ENCODE measurements at places on chromosomes 4 and X. TPM values are rescaled to one million over a fixed set of nuclear protein-coding genes. Genes with fewer than 3 reads are reported as not detected.

DNA sequence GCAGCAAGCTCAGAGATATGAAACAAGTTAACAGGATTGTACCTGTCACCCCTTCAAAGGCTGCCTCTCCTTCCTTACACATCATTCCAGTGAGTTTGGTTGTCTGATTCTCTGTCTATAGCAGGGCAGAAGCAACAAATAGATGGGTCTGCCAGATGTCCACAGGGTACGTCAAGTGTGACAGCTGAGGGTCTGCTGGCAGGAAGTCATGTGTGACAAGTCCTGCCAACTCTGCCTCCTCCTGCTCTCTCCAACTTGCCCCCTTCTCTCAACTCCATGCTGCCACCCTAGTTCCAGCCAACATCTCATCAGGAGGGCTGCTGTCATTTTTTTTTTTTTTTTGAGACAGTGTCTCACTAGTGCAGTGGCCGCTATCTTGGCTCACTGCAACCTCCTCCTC, 109.2 kb downstream of the NSUN7 start:
- DNase-seq = no peak

GRCh38 chrX:39855748-39856129, 242.0 kb downstream of the BCOR start:
- no peak for DNase-seq

DNA sequence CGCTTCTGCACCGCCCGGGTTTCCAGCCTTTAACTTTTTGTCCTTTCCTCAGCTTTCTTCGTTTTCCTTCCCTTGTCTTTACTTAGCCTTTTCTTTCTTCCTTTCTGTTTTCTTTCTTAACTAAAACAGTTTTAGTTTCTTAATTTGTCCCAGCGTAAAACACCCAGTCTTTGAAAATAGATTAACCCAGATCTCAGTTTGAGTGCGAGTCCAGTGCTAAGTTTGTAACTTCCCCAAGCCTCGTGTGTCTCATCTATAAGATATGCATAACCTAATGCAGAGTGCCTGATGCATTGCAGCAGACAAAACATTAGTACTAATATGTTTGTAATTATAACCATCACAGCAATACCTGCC, 460 bp upstream of the GEMIN8 start:
- DNase-seq = no peak

- DNase-seq = peak; percentile 84
Observed at GRCh38 chr4:158170691-158171561, 1.9 kb downstream of the GASK1B start.

DNA sequence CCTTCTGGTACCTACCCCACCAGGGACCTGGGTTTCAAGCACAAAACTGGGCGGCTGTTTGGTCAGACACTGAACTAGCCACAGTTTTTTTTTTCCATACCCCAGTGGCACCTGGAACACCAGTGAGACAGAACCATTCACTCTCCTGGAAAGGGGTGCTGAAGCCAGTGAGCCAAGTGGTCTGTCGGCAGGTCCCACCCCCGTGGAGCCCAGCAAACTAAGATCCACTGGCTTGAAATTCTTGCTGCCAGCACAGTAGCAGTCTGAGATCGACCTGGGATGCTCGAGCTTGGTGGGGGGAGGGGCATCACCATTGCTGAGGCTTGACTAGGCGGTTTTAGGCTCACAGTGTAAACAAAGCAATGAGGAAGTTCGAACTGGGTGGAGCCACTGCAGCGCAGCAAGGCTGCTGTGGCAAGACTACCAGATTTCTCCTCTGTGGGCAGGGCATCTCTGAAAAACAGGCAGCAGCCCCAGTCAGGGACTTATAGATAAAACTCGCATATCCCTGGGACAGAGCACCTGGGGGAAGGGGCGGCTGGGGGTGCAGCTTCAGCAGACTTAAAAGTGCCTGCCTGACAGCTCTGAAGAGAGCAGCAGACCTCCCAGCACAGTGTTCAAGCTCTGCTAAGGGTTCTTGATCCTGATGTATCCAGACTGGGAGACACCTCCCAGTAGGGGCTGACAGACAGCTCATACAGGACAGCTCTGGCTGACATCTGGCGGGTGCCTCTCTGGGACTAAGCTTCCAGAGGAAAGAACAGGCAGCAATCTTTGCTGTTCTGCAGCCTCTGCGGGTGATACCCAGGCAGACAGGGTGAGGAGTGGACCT, 223.0 kb downstream of the COX18 start:
- DNase-seq = no peak

DNA sequence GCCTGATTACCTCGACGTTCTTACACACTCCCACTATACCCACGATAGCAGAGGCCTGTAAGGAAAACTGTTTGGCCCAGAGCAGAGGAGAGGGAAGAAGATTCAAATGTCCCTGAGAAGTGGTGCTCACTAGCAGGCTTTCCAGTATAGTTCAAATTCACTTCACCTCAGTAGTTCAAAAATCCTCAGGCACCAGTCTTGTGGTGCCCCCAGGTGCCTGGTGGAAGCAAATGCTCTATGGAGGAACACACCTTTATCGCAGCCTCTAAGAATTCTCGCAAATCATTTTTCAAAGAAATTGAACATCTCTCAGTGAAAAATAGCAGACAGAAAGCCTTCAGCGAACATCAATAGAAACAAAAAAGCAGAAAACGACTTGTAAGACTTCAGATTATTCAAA, 12.2 kb upstream of the MTMR1 start:
- no peak for DNase-seq

DNA sequence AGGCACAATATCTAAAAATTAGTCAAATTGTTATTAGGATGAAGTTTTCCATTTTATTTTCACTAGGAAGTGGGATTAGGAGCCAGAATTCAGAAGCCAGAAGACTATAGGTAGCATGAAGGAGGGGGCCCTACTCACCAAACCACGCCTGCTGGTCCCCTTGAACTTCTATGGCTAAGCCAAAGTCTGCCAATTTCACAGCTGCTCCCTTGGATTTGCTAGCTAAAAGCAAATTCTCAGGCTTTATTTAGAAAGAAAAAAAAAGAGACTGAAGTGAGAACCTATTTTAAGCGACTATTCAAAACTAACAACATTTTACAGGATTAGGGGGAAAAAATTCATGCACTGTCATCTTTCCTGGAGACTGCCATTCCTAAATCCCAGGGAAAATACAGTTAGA, 224.3 kb downstream of the CAMK2D start:
- DNase-seq = no peak

GRCh38 chr4:43776371-43776770, 672.2 kb downstream of the KCTD8 start:
- DNase-seq = no peak

DNA sequence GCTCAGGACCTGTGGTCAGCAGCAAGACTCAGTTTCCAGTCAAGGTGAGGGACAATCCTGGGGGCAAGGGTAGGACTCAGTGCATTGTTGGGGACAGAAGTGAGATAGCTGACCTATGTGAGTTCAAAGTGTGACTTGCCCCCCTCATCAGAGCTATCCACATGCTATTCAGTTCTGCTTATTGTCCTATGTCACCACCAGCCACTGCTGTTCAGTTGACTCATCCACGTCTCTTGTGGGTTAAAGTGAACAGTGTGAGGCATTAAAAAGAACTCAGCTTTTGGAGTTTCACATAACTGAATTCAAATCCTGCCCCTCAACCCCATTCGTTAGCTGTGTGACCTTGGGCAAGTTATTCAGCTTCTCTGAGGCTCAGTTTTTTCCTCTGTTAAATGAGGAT, 4.4 kb upstream of the APLN start:
- DNase-seq = no peak

DNA sequence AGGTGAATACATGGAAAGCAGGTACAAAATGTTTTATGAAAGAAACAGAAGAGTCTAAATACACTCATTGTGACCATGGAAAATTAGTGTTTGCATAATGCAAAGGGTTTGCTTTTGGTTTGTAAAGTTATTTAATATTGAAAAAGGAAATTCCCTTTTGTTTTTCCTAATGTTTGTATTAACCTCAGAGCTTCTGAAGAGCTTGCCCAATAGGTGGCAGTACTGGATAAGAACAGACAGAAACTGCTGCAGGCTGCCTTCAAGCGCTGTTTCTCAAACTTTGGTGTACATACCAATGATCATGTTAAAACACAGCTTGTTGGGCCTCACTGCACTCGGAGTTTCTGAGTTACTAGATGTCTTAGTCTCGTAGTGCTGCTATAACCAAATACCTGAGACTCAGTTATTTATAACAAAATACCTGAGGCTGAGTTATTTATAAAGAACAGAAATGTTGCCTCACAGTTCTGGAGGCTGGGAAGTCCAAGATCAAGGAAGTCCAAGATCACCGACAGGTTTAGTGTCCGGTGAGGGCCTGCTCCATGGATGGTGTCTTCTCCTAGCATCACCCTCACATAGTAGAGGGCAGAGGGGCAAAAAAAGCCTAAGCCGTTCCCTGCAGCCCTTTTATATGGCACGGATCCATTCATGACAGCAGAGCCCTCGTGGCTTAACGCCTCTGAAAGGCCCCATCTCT, 54.2 kb downstream of the SUPT20HL2 start:
- DNase-seq = peak; percentile 20

- peak; percentile 35 for DNase-seq
Observed at GRCh38 chrX:11470250-11470974, 177.2 kb downstream of the AMELX start.

GRCh38 chr4:175891851-175892250, 79.8 kb upstream of the GPM6A start:
- DNase-seq = peak; percentile 35

- no peak for DNase-seq
Observed at GRCh38 chr4:156113138-156113765, 159.6 kb upstream of the CTSO start.

DNA sequence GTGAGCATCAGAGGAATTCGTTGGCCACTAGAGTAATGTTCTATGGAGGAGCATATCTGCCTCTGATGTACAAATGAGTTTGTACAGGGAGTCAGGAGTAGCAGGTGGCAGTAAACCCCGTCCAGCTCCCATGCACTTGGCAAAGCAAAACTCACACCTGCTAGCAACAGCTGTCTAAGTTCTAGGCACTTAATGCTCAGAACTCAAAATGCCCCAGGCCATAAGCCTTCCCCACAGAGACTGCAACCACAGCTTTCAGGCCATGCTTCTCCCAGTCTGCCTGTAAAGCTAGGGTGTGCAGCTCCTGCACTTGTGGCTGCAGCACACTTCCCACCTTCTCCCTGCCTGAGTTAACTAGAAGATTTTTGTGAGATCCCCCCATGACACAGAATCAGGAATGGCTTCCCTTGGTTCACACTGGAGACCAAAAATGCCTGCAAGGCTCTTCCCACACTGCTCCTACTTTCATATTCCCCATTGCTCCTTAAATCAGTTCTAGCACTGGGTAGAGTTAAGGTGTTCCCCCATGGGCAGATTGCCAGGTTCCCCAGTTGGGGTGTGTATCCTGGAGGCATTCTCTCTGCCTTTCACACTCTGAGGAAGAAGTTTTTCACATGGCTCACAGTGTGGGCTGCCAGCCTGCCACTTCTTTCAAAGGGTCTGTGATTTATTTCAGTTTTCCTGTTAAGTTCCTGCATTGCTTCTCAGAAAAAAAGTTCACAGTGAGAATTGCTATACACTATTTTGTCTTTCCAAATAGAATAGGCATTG, 189.9 kb downstream of the STPG2 start:
- DNase-seq = no peak

MAP3K15 gene
- 1.4 TPM for total RNA-seq

LRP2BP gene
- total RNA-seq = 0.32 TPM

SLC16A2 gene
- 8.7 TPM for total RNA-seq

TLR1 gene
- 7.8 TPM for total RNA-seq

XPNPEP2 gene
- total RNA-seq = 0.14 TPM

PCDH19 gene
- 1.6 TPM for total RNA-seq

AFAP1 gene
- 19.8 TPM for total RNA-seq

WNK3 gene
- total RNA-seq = 60.3 TPM

Data from prostate gland (tissue), 2 donors.